ENCODE measurements at places on chromosomes 5 and 9. TPM values are rescaled to one million over a fixed set of nuclear protein-coding genes. Genes with fewer than 3 reads are reported as not detected.

The TAF11L6 gene
- not detected for total RNA-seq

- no peak for DNase-seq
These were observed 946 bp downstream of the ADCY2 start for GRCh38 chr5:7396713-7397454.

DNA sequence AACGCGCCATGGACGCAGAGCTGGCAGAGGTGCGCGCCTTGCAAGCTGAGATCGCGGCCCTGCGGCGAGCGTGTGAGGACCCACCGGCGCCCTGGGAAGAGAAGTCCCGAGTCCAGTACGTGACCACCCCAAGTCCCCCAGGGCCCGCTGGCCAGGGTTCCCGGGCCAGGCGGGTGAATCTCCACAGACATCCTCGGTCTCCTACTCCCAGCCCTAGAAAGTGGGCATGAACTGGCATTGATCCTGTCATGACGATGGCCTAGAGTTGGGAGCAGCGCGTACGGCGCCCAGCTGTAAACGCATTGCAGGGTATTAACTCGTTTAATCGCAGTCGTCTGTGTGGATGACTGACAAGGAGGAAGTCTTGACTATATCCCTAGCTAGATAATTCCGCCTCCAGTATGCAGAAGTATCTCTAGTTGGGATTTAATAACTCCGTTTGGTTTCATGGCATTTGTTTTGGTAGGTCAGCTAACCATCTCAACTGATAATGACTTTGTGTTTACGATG, 293 bp downstream of the CENPP start:
- DNase-seq: no peak

GRCh38 chr5:13913962-13914361, 30.5 kb downstream of the DNAH5 start:
- DNase-seq: no peak

DNA sequence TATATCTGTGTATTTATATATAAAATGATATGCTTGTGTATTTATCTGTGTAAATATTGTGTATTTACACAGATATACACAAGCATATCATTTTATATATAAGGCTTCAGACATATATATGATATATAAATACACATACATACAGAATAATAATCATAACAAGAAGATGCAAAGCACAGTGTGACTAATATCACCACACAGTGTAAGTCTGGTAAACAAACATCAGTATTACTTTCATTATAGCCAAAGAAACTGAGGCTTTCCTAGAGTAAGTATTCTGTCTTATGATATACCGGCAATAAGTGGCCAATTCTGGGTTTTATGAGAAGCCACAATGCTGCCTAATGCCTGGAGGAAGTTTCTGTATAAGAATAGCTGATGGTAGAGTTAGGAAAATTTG, 29.9 kb upstream of the RAPGEF6 start:
- no peak for DNase-seq

Data from right lobe of liver (tissue), 6 donors.